Effector memory CD4-positive, alpha-beta T cell (primary cell): ENCODE measurements at places on chromosomes 1 and 21.
A peak's percentile ranks its signal among the peaks of the same experiment; 100 is the strongest.

DNA sequence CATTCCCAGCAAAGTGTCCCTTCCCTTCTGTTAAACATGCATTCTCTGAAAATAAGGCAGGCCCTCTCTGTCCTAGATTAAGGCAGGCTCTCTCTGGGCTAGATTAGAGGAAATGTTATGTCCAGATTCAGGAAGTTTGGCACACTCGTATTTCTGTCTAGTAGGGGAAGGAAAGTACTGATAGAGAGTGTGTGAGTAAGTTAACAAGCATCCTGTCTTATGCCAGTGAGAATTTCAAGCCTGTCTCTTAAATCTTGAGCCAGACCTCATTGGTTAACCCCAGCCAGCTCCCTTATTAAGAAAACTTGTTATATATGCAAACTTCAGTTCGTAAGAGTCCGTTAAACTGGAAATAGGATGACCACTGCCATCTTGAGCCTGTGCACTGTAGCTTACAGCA is 31.6 kb downstream of the IGSF5 start:
- no peak overlapping the region for H3K27ac ChIP-seq
- no peaks in the 10 kb centered on the region for H3K36me3 ChIP-seq
- DNase-seq, result no peak
- no peaks in the 10 kb centered on the region for H3K4me1 ChIP-seq
- no peak overlapping the region for H3K4me3 ChIP-seq
- H3K27me3 ChIP-seq, result no peaks in the 10 kb centered on the region

GRCh38 chr1:37691497-37692077 is 729 bp upstream of the CDCA8 start:
- no peaks in the 10 kb centered on the region for H3K27me3 ChIP-seq
- peaks cover 1% of the 10 kb centered on the region for H3K36me3 ChIP-seq
- peak overlapping the region; percentile 57 for H3K27ac ChIP-seq

GRCh38 chr1:210684466-210685294 is 356.0 kb downstream of the HHAT start:
- no peak for DNase-seq
- no peak overlapping the region for H3K4me3 ChIP-seq
- no peaks in the 10 kb centered on the region for H3K36me3 ChIP-seq

DNA sequence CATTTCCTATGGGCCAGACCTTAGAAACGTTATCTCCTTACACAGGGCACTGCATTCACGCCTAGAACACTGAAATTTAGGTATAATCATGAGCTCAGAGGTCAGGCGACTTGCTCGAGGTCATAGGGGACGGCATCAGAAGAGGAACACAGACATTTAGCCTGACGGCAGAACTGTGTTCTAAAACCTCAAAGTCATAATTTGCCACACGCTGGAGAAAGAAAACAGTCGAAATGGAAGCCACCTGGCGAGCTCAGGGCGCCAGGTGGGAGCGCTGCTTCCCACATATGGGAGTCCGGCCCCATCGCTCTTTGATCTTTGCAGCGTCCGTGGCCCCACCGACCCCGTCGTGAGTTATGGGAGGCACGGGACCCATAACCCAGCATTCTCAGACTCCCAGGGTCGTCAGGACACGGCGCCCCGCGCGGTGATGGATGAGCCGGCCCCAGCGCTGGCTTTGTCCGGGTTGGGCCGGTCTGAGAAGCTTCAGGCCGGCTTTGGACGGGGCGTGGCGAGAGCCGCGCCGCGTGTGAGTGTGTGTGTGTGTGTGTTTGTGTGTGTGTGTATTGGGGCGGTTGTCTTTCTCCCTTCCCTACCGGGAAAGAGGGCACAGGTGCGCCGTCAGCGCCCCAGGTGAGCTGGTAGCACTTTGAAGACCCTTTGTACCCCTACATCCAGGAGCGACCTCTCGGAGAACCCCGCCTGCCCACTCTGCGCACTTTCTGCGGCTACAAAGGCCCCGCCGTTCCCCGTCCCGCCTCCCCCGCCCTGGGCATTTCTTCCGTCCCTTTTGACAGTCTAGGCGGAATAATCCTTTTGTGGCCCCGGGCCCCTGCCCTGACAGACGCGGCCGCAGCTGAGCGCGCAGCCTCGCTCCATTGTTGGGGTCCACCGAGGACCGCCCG is 861 bp upstream of the DRAXIN start:
- peaks cover 27% of the 10 kb centered on the region for H3K4me1 ChIP-seq
- DNase-seq, result no peak
- H3K4me3 ChIP-seq, result peak overlapping the region; percentile 17

DNA sequence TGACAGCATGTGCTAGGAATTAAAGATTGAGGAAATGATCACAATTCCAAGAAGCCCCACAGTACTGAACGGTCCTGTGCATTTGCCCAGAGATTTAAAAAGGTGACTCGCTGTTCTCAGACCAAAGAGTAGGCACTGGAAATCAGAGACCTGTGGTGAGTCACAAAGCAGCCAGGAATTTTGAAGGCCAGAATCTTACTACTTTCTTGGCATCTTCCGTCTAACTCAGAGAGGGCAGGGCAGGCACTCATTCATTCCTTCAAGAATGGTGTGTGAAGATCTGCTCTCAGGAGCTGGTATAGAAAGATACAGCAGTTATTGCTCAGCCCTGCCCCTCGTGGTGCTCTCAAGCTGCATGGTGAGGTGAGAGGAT is 57.9 kb downstream of the BRINP2 start:
- H3K27ac ChIP-seq, result no peak overlapping the region
- no peaks in the 10 kb centered on the region for H3K36me3 ChIP-seq
- no peak for DNase-seq
- H3K4me1 ChIP-seq, result no peaks in the 10 kb centered on the region

DNA sequence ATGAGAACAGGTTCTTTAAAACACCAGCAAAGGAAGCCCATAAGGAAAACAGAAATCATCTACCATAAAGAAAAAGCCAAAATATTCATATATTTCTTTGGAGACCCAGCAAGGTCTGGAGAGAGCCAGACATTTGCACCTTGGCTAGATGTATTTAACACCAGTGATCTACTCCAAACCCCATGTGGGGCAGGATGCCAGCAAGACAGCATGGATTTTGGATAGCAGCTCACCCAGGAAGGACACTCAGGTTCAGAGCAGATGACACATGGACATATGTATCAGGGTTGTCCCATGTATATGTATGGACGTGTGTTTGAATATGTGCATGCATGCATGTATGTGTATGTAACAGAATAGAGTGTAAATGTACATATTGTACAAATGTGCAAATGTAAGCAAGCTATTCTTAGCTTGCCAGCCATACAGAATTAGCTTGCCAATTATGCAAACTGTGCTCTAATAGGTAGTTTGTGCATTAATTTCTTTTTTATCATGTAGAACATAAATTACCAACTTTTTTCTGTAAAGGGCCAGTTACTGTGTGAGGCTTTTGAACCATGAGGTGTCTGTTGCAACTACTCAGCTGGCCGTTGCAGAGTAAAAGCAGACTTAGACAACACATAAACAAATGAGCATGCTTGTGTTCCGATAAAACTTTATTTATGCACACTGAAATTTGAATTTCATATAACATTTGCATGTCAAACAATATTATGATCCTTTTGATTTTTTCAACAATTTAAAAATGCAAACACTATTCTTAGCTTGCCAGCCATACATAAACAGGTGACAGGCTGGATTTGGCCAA is 73.5 kb upstream of the KAZN start:
- no peak overlapping the region for H3K27ac ChIP-seq
- no peaks in the 10 kb centered on the region for H3K27me3 ChIP-seq
- H3K4me1 ChIP-seq, result no peaks in the 10 kb centered on the region

DNA sequence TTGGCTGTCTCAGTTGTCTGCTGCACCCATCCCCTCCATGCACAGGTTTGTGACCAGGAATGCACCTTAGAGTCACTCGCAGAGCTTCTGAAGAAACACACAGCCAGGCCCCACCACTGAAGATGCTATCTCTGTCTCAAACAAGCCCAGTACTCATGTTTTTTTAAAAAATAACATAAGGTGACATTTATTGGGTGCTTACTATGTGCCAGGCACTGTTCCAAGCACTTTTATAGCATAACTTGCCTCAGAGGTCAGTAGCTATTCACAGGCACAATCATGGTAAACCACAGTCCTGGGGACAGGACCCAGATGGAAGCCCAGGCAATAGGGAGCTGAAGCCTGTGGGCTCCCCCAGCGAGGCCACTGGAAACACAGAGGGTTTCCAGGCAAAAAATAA is 8.8 kb upstream of the ATP13A2 start:
- DNase-seq, result no peak
- no peaks in the 10 kb centered on the region for H3K4me1 ChIP-seq
- H3K36me3 ChIP-seq, result peaks cover 72% of the 10 kb centered on the region

DNA sequence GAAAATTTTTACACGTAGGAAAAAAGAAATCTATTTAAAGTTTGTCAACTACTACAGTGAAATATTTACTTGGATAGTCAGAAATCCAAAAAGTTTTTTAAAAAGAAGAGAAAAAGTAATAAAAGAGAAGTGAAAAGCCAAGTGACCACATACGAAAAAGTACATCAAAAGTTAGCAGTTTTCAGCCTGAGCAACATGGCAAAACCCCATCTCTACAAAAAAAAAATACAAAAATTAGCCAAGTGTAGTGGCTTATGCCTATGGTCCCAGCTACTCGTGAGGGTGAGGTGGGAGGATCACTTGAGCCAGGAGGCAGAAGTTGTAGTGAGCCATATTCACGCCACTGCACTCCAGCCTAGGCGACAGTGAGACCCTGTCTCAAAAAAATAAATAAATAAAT is 5.2 kb upstream of the MR1 start:
- no peak for DNase-seq
- no peaks in the 10 kb centered on the region for H3K36me3 ChIP-seq
- no peak overlapping the region for H3K4me3 ChIP-seq
- H3K27me3 ChIP-seq, result no peaks in the 10 kb centered on the region

- no peak for DNase-seq
- no peaks in the 10 kb centered on the region for H3K4me1 ChIP-seq
- no peak overlapping the region for H3K4me3 ChIP-seq
- no peaks in the 10 kb centered on the region for H3K36me3 ChIP-seq
- no peaks in the 10 kb centered on the region for H3K27me3 ChIP-seq
These were observed 180.4 kb upstream of the GALNT2 start for GRCh38 chr1:229886636-229887035.

GRCh38 chr1:19337289-19337688 is 25.2 kb downstream of the SLC66A1 start:
- no peak for DNase-seq
- no peak overlapping the region for H3K27ac ChIP-seq
- peaks cover 32% of the 10 kb centered on the region for H3K36me3 ChIP-seq
- H3K4me1 ChIP-seq, result no peaks in the 10 kb centered on the region
- no peaks in the 10 kb centered on the region for H3K27me3 ChIP-seq

DNA sequence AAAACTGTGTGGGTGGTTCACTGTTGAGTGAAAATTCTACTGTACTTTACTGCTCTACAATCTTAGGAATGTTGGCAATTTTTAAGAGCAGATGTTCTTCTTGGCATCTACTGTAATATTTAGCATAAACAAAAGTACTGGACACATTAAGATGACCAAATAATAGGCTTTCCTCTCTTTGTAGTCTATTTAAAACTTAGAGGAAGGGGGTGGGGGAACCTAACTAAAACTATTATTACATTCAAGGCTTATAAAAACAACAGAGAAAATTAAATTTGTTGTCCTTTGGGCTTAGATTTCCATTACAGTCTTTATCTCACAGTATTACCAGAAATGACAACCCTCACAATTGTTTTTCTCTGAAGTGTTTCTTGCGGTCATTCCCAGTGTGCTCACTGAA is 181.2 kb downstream of the PLPPR4 start:
- no peak overlapping the region for H3K4me3 ChIP-seq
- H3K36me3 ChIP-seq, result no peaks in the 10 kb centered on the region
- DNase-seq, result no peak
- no peaks in the 10 kb centered on the region for H3K4me1 ChIP-seq
- H3K27ac ChIP-seq, result no peak overlapping the region

DNA sequence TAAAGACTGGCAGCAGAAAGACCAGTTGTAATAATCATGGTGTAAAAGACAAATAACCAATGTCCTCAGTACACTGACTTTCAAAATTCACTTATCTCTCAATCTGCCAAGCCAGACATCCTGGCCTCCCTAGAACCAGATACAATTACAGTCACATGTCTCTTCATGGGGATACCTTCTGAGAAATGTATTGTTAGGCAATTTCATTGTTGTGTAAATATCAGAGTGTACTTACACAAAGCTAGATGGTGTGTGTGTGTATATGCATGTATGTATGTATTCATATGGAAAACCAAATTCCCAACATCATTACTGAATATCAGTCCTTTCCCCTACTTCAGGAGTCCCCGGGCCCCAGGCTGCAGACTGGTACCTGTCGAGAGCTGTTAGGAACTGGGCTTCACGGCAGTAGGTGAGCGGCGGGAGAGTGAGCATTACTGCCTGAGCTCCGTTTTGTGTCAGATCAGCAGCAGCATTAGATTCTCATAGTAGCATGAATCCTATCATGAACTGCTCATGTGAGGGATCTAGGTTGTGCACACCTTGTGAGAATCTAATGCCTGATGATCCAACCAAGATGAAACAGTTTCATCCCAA is 65.3 kb upstream of the ZNF326 start:
- H3K27me3 ChIP-seq, result no peaks in the 10 kb centered on the region
- H3K4me3 ChIP-seq, result no peak overlapping the region
- H3K36me3 ChIP-seq, result peaks cover 9% of the 10 kb centered on the region
- DNase-seq, result no peak
- no peaks in the 10 kb centered on the region for H3K4me1 ChIP-seq

- no peaks in the 10 kb centered on the region for H3K36me3 ChIP-seq
- H3K27me3 ChIP-seq, result no peaks in the 10 kb centered on the region
- DNase-seq, result no peak
These were observed 209.9 kb downstream of the GRIK3 start for GRCh38 chr1:36824390-36824861.

- no peak overlapping the region for H3K4me3 ChIP-seq
- no peaks in the 10 kb centered on the region for H3K4me1 ChIP-seq
- DNase-seq, result no peak
- H3K27me3 ChIP-seq, result no peaks in the 10 kb centered on the region
These were observed 70.3 kb downstream of the KIF1B start for GRCh38 chr1:10280439-10281350.

GRCh38 chr1:18010945-18011344 is 96.7 kb upstream of the IGSF21 start:
- no peak overlapping the region for H3K4me3 ChIP-seq
- H3K4me1 ChIP-seq, result no peaks in the 10 kb centered on the region
- H3K27ac ChIP-seq, result no peak overlapping the region
- peaks cover 3% of the 10 kb centered on the region for H3K27me3 ChIP-seq
- H3K36me3 ChIP-seq, result no peaks in the 10 kb centered on the region

DNA sequence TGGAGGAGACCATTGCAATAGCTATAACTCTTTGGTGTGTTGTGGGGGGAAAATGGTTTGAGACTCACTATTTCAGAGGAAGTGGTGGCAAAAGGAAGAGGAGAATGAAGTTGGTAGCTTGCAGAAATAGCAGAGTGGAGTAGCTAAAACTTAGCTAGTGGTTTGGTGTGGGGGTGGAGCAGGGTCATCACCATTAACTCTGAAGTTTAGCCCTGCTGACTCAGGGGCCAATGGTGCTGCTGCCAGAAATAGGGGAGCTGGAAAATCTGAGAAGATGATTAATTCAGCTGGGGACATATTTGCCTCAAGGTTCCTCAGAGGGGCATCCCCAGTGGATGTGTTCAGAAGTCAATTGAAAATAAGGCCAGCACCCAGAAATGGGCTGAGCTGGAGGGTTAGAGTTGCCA is 65.4 kb downstream of the RUNX1 start:
- peaks cover 59% of the 10 kb centered on the region for H3K4me1 ChIP-seq

GRCh38 chr21:31298618-31299269 is 45.3 kb downstream of the TIAM1 start:
- DNase-seq, result no peak
- H3K4me1 ChIP-seq, result no peaks in the 10 kb centered on the region
- no peak overlapping the region for H3K4me3 ChIP-seq
- no peaks in the 10 kb centered on the region for H3K27me3 ChIP-seq
- H3K27ac ChIP-seq, result no peak overlapping the region

- no peaks in the 10 kb centered on the region for H3K27me3 ChIP-seq
- no peaks in the 10 kb centered on the region for H3K4me1 ChIP-seq
- peaks cover 7% of the 10 kb centered on the region for H3K36me3 ChIP-seq
- no peak overlapping the region for H3K27ac ChIP-seq
These were observed 14.0 kb downstream of the DEGS1 start for GRCh38 chr1:224196813-224197600.
